Thyroid gland (tissue), 4 donors: ENCODE measurements at places on chromosomes 12 and 14. TPM values are rescaled to one million over a fixed set of nuclear protein-coding genes. Genes with fewer than 3 reads are reported as not detected.

COQ5 gene
- 32.9 TPM for total RNA-seq

SYNDIG1L gene
- total RNA-seq, result not detected

DNA sequence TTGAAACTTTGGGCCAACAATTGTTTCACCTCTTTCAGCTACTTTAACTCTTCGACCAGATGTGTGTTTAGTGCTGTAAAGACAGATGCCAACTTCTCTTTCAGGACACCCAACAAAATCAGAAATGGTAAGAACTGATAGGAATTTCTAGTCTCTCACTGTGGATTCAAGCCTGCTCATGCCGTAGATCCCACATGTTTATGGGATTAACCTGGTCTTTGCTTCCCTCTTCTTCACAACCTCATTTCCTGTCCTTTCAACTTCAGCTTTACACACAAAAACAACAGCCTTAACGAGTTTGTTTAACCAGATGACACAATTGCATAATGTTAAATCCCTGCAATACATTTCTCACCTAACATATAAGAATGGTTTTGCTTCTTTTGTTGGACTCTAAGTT, 1031.9 kb upstream of the LRFN5 start:
- H3K27ac ChIP-seq, result no peak overlapping the region
- DNase-seq, result no peak
- H3K36me3 ChIP-seq, result no peaks in the 10 kb centered on the region

DNA sequence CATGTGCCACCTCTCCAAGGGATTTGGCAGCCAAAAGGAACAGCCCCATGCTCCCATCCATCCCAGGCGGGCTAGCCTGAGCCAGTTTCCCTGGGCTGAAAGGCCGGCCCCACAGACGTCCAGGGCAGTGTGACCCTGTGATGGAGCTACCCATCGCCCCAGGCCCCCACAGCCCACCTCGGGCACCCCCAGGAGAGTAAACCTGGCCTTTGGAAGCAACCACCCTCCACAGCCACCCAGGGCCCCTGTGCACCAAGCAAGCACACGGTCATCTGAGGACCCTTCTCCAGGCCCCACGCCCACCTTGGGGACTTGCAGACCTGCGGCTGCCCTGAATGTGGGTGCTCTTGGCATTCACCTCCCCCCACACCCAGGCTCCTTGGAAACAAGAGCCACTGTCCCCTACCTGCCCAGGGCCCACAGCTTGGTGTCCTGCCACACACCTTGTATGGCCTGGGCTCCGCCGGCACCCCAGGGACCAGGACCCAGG, 8.4 kb downstream of the AHNAK2 start:
- no peaks in the 10 kb centered on the region for H3K36me3 ChIP-seq
- no peaks in the 10 kb centered on the region for H3K27me3 ChIP-seq
- no peak overlapping the region for H3K4me3 ChIP-seq
- no peak for DNase-seq
- no peak overlapping the region for H3K27ac ChIP-seq
- H3K4me1 ChIP-seq, result peaks cover 79% of the 10 kb centered on the region
